ENCODE measurements at places on chromosomes 1 and 21. TPM values are rescaled to one million over a fixed set of nuclear protein-coding genes. Genes with fewer than 3 reads are reported as not detected.

The RHEX gene
- not detected for total RNA-seq

The PHGDH gene
- 142 TPM for total RNA-seq

The KCNJ9 gene
- total RNA-seq = not detected

The GPA33 gene
- total RNA-seq = 1.0 TPM

GRCh38 chr1:43009274-43009673, 50.6 kb upstream of the SLC2A1 start:
- no peak for DNase-seq

DNA sequence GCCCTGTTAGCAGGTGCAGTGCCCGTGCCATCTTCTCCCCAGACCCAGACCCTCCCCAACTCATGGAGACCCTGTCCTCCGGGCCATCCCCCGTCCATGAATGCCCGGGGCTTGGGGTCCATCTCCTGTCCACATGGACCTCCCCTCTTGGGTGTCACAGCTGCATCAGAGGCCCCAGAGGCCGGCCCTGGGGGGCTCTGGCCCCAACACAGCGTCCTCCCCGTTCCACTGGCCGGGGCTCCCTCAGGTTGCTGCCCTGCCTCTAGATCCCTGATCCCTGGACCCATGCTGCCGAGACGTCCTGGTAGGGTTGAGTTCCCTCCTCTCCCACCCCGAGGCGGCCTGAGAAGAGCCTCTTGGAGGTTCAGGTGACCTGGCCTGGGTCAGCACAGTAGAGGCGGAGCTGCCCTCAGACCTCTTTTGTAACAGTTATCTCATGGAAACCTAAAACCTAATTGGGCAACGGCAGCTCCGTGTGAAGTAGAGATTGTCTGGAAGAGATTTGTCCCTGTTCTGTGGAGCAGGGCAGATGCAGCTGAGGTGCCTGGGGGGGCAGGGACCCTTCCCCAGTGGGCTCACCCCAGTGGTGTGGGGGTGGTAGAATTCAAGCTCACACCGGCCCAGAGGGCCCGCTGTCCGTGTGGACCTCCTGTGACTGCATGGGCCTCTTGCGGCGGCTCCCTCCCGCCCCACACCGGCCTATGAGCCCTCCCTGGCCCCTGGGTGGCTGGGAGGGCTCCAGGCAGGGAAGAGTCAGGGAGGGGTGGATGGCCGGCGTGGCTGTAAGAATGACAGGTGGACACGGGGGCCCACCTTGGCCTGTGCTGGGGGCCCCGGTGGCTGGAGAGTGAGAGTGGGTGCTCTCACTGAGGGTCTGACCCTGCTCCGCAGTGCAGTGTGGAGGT, 56.1 kb downstream of the SKI start:
- DNase-seq = no peak

DNA sequence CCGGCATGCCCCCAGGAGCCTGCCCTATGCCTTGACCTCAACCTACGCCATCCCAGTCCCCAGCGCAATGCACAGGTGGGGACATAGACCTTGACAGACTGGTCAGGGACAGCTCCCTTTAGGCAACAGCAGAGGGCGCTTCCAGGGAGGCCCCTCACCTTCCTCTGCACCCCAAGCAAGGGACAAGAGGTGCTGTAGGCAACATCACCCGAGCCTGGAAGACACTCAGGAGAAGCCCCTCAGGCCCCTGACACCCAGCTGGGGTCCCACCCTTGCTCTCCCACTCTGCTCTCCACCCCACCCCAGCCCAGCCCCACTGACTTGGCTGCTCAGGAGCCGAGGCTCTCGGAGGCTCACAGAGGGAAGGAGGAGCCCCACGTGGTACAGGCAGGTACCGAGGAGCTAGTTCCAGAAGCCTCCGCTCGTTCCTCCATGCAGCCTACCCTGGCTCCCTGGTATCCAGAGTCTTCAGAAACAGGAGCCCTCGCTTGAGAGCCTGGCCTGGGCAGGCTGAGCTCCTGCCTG, 2.4 kb upstream of the WNT3A start:
- no peak for DNase-seq

- no peak for DNase-seq
Measured at GRCh38 chr1:171922999-171923398, 81.7 kb downstream of the DNM3 start.

DNA sequence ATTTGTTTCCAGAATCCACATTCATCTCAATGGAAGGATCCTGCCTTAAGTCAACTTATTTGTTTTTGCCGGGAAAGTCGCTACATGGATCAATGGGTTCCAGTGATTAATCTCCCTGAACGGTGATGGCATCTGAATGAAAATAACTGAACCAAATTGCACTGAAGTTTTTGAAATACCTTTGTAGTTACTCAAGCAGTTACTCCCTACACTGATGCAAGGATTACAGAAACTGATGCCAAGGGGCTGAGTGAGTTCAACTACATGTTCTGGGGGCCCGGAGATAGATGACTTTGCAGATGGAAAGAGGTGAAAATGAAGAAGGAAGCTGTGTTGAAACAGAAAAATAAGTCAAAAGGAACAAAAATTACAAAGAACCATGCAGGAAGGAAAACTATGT, 2.6 kb downstream of the GADD45A start:
- DNase-seq = peak; percentile 50
